ENCODE measurements at places on chromosomes 3 and 15.
A peak's percentile ranks its signal among the peaks of the same experiment; 100 is the strongest.

- no peaks in the 10 kb centered on the region for H3K27me3 ChIP-seq
- peaks cover 43% of the 10 kb centered on the region for H3K36me3 ChIP-seq
- no peak overlapping the region for H3K27ac ChIP-seq
- no peak for DNase-seq
Observed at GRCh38 chr15:99631255-99631654, 65.5 kb downstream of the MEF2A start.

DNA sequence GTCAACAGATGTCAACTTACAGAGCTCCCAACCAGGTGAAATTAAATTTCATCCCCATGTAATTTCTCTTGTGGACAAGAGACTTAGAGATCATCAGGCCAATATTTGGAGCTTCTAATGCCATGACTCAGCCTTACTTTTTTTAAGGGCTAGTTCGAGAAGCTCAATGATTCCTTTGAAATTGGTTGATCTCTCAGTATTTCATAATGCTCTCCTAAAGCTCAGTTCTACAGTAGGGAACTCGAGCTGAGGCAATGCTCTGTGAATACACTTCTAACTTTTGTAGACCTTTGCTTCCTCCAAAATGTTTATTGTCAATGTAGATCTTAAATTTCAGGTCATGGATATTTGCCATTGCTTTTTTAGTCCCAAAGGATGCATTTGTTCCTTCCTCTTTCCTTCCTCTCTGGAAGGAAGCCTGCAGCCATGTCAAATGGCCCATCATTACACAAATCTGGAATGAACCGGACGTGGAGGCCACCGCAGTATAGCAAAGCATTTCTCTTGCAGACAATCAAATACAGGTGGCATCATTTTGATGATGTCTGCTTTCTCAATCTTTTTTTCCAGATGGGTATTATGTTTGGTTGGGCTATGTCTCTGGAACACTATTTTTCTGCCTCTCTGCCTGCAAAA is 28.3 kb downstream of the STARD5 start:
- H3K27ac ChIP-seq: peak overlapping the region; percentile 93
- H3K4me1 ChIP-seq: peaks cover 60% of the 10 kb centered on the region

DNA sequence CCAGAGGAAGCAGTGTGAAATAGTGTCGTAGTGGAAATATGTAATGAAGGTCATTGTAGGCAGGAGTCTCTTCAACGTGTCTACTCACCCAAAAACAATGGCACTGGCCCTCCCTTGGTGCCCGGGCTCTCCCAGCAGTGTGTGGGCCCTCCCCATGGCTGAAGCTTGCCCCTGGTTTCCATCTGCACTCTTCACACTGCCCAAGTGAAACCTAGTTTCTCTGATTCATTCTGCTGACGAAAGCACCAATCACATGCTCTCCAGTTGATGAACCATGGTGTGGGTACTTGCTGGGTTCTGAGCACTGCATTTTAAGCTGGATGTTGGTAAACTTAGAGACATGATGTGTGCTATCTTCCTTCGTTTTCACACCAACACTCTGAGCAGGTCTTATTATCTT is 61.0 kb upstream of the AGBL1 start:
- H3K36me3 ChIP-seq: no peaks in the 10 kb centered on the region
- H3K27me3 ChIP-seq: no peaks in the 10 kb centered on the region
- no peaks in the 10 kb centered on the region for H3K4me1 ChIP-seq
- no peak for DNase-seq

- H3K36me3 ChIP-seq: no peaks in the 10 kb centered on the region
- DNase-seq: no peak
- no peak overlapping the region for H3K4me3 ChIP-seq
- no peak overlapping the region for H3K27ac ChIP-seq
- H3K27me3 ChIP-seq: no peaks in the 10 kb centered on the region
- H3K4me1 ChIP-seq: peaks cover 19% of the 10 kb centered on the region
Observed at GRCh38 chr3:51715231-51715976, 8.5 kb downstream of the GRM2 start.

DNA sequence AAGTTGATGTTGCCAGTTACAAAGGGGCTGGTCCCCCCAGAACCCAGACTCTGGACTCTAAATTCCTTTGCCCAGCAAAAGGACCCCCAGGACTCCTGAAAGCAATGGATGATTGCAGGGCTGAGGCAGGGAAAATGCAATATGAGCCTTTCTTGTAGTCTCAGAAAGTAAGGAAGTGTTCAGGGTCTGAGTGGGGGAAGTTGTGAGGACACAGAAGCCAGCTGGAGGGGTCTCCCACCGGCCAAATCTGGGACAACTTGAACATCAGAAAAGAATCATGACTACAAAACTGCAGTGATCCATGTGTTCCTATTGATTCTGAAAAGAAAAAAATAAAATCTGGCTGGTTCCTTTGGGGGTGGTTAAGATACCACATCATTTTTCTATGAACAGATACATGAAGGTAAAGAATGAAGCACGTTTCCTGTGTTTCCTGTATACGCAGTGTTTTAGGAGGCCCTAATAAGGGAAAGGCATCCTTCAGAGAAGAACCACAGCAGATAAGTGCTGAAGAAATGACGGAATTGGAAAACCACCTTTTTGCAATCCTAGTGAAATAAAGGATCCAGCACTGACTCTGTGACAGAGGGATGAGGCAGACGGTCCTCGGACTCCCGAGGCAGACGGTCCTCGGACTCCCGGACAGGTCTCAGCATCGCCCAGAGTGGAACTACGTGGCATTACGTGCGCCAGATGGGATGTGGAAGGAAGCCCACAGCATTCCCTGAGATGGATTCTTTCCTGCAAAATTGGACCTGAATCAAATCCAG is 22.2 kb upstream of the GRIP2 start:
- no peaks in the 10 kb centered on the region for H3K36me3 ChIP-seq
- no peak overlapping the region for H3K27ac ChIP-seq
- H3K4me1 ChIP-seq: peaks cover 17% of the 10 kb centered on the region
- peaks cover 7% of the 10 kb centered on the region for H3K27me3 ChIP-seq
- no peak overlapping the region for H3K4me3 ChIP-seq

- no peaks in the 10 kb centered on the region for H3K4me1 ChIP-seq
- H3K4me3 ChIP-seq: no peak overlapping the region
- no peaks in the 10 kb centered on the region for H3K36me3 ChIP-seq
Observed at GRCh38 chr15:66126456-66126855, 127.1 kb downstream of the MEGF11 start.

DNA sequence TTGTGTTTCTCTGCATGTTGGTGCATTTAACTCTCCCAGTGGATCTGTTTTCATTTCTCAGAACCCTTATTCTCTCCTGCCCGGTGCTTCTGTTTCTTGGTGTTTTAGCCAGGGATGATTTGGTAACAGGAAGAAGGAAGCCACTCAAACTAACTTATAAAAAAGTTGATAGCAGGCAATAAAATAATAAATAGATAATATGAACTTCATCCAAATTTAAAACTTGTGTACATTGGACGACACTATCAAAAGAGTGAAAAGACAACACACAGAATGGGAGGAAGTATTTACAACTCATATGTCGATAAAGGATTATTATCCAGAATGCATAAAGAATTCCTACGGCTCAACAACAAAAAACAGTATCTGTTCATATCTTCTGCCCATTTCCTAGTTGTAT is 37.3 kb upstream of the CHRNA7 start:
- peaks cover 2% of the 10 kb centered on the region for H3K27me3 ChIP-seq
- no peak for DNase-seq
- no peaks in the 10 kb centered on the region for H3K36me3 ChIP-seq
- no peak overlapping the region for H3K4me3 ChIP-seq
- H3K27ac ChIP-seq: no peak overlapping the region
- H3K4me1 ChIP-seq: no peaks in the 10 kb centered on the region

GRCh38 chr15:39247574-39247973 is 333.3 kb upstream of the THBS1 start:
- no peaks in the 10 kb centered on the region for H3K36me3 ChIP-seq
- no peak for DNase-seq
- no peaks in the 10 kb centered on the region for H3K27me3 ChIP-seq
- peaks cover 20% of the 10 kb centered on the region for H3K4me1 ChIP-seq
- no peak overlapping the region for H3K4me3 ChIP-seq
- no peak overlapping the region for H3K27ac ChIP-seq

DNA sequence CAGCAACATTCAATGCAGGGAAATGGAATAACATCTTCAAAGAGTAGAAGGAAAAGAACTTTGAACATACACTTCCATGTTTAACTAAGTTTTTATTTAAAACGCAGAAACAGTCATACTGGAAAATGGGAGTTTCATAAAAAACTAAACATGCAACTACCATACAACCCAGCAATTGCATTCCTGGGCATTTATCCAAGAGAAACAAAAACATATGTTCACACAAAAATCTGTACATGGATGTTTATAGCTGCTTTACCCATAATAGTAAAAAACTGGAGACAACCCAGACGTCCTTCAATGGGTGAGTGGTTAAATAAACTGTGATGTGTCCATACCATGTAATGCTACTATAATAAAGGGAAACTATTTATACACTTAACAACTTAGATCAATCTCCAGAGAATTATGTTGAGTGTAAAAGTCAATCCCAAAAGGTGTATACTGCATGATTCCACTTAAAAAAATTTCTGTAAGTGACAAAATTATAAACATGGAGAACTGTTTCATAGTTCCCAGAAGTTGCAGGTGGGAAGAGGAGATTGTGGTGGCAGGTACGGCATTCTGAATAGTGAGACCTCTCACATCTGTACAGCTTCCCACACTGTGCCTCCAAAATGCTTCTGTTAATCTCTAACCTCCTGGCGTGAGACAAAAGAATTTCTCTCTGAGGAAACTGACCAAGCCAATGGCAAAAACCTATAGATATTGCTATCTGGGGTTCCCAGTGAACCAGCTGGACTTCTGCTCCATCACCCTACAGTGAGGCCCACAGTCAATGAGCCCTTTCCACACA is 23.1 kb downstream of the ISG20 start:
- H3K27ac ChIP-seq: no peak overlapping the region
- no peaks in the 10 kb centered on the region for H3K27me3 ChIP-seq
- peaks cover 2% of the 10 kb centered on the region for H3K36me3 ChIP-seq
- no peak overlapping the region for H3K4me3 ChIP-seq

GRCh38 chr3:176447369-176447768 is 749.9 kb downstream of the TBL1XR1 start:
- H3K36me3 ChIP-seq: no peaks in the 10 kb centered on the region
- no peak for DNase-seq
- no peak overlapping the region for H3K4me3 ChIP-seq
- no peak overlapping the region for H3K27ac ChIP-seq

DNA sequence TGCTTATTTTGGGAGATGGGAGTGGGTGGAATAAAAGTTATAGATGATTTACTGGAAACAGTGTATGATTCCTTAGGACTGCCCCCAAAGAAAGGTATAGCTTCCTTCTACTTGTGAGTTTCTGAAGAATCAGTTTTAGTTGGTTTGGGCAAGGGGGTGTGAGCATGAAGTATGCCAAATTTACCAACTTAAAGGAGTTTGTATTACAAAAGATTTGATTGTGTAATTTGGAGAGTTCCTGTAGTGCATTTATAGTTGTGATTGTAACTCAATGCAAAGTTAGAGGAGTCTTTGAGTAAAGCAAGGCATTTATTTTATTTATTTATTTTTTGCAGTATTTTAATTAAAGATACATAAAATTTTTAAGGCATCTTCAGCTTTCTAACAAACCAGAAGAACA is 42.8 kb downstream of the TSC22D2 start:
- no peak for DNase-seq
- no peaks in the 10 kb centered on the region for H3K36me3 ChIP-seq
- H3K4me1 ChIP-seq: no peaks in the 10 kb centered on the region

- peaks cover 5% of the 10 kb centered on the region for H3K36me3 ChIP-seq
- peaks cover 16% of the 10 kb centered on the region for H3K27me3 ChIP-seq
- no peak overlapping the region for H3K27ac ChIP-seq
Observed at GRCh38 chr3:101131767-101132166, 138.5 kb upstream of the ABI3BP start.

DNA sequence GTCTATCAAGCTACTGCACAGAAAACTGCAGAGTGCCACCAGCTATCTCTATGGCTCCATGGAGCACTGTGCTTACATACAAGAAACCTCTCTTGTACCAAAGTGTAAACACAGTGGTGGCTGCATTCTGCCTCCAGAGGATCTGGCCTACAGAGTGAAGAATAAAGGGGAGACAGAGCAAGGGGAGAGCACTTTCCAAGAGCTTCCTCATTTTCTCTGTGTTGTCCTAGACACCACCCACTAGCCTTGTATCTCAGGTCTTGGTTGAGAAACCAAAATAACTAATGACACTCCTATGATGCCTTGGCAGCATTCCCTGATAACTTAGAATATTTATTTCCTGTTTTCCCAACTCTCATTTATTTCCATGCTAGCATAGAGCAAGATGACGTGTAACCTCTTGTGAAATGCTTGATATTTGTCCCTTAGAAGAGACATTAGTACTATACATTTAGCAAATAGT is 56.9 kb upstream of the PHLDB2 start:
- H3K27ac ChIP-seq: no peak overlapping the region
- H3K4me3 ChIP-seq: no peak overlapping the region
- peaks cover 4% of the 10 kb centered on the region for H3K27me3 ChIP-seq
- H3K4me1 ChIP-seq: no peaks in the 10 kb centered on the region

DNA sequence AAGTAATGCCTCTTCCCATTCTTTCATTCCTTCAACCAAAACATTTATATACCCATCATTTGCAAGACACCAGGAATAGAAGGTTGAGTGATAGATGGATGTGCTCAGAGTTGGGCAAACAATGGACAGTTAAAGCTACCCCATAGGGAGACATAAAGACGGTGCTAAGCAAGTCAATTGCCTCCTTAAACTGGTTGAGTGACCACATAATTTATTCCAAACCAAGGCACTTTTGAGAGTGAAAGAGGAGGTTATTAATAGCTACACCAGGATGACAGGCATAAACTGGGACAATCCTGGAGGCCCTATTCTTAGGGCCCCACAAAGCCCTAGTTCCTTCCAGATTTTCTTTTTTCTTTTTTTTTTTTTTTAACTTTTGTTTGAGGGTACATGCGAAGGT is 21.4 kb upstream of the DYNC1LI1 start:
- no peak overlapping the region for H3K4me3 ChIP-seq
- no peak for DNase-seq
- H3K27me3 ChIP-seq: peaks cover 21% of the 10 kb centered on the region
- no peaks in the 10 kb centered on the region for H3K4me1 ChIP-seq
- H3K27ac ChIP-seq: no peak overlapping the region

GRCh38 chr3:168260859-168261258 is 165.1 kb upstream of the GOLIM4 start:
- no peak overlapping the region for H3K4me3 ChIP-seq
- no peak overlapping the region for H3K27ac ChIP-seq
- H3K27me3 ChIP-seq: no peaks in the 10 kb centered on the region

DNA sequence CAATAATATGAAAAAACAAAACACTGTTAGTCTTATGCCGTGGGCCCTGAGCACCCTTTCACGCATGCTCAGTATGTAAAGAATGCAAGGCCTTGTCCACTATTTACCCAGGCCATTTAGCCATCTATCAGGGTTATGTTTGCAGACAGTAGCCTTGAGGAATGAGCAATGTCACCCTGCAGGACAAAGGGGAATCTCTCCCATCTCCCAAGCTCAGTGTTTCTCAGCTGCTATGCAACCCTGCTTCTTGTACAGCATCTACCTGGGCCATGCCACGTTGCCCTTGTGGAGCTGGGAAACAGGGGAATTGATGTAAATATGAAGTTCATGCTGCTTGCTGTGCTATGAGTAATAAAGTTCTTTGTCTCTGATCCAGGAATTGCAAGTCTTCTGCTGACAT is 51.5 kb upstream of the SLCO2A1 start:
- H3K36me3 ChIP-seq: no peaks in the 10 kb centered on the region
- H3K4me1 ChIP-seq: no peaks in the 10 kb centered on the region
- H3K4me3 ChIP-seq: no peak overlapping the region
- H3K27ac ChIP-seq: no peak overlapping the region
